ENCODE measurements at places on chromosomes 5 and 9.
A peak's percentile ranks its signal among the peaks of the same experiment; 100 is the strongest.

- peak; percentile 81 for DNase-seq
Observed at GRCh38 chr9:129549684-129550083, 71.2 kb downstream of the C9orf50 start.

DNA sequence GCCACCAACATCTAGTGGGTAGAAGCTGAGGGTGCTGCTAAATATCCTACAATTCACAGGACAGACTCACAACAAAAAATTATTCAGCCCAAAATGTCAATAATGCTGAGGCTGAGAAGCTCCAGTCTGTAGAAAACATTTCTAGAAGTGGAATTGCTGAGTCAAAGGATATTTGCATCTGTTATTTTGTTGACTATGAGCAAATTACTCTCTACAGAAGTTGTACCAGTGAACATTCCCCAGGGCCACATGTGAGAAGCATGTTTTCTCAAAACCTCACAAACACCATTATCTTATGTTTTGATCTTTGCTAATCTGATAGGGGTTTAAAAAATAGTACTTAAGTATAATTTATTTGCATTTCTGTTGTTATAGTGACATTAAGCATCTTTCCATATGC is 15.4 kb downstream of the ITK start:
- DNase-seq = no peak

DNA sequence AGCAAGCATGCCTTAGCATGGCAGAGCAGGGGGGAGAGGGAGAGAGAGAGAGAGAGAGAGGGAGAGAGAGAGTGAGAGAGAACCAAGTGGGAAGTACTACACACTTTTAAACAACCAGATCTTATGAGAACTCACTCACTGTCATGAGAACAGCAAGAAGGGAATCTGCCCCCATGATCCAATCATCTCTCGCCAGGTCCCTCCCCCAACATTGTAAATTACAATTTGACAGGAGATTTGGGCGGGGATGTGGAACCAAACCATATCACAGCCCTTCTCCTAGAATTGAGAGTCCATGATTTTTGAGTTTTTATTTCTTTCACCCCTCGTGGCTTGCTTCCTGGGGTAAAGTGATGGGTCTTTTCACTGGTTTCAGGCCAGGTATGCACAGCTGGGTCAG is 98.8 kb downstream of the DOCK2 start:
- no peak for DNase-seq

- no peak for DNase-seq
Observed at GRCh38 chr9:134212809-134213507, 48.6 kb upstream of the RNU6ATAC start.

- no peak for DNase-seq
Observed at GRCh38 chr5:88474574-88474973, 205.9 kb upstream of the TMEM161B start.

DNA sequence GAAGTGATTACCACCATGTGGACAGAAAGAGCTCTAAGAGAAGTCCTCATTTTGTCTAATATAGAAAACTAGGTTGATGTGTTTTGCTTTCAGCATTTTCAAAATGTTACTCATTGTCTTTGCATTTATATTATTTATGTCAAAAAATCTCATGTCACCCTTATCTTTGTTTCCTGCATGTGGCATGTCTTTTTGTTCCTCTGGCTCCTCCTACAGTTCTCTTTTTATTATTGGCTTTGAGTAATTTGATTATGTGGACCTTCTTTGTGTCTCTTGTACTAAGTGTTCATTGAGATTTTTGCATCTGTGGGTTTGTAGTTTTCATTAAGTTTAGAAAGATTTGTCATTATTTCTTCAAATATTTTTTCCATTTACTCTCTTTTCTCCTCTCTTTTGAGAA is 58.8 kb downstream of the GNG10 start:
- no peak for DNase-seq

DNA sequence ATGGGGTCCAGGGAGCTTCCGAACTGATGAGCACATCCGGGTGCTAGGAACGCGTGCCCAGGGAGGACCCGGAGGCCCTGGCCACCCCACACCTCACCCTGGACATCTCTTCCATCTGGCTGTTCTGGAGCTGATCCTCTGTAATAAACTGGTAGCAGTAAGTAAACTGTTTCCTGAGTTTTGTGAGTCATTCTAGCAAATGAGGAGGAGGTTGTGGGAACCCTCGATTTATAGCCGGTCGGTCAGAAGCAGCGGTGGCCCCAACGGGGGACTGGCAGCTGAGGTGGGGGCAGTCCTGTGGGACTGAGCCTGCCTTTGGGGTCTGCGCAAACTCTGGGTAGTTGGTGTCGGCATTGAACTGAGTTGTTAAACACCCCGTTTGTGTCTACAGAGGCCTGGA is 15.4 kb upstream of the UBAC1 start:
- no peak for DNase-seq

GRCh38 chr5:6333182-6333905 is 45.0 kb downstream of the MED10 start:
- DNase-seq = no peak

DNA sequence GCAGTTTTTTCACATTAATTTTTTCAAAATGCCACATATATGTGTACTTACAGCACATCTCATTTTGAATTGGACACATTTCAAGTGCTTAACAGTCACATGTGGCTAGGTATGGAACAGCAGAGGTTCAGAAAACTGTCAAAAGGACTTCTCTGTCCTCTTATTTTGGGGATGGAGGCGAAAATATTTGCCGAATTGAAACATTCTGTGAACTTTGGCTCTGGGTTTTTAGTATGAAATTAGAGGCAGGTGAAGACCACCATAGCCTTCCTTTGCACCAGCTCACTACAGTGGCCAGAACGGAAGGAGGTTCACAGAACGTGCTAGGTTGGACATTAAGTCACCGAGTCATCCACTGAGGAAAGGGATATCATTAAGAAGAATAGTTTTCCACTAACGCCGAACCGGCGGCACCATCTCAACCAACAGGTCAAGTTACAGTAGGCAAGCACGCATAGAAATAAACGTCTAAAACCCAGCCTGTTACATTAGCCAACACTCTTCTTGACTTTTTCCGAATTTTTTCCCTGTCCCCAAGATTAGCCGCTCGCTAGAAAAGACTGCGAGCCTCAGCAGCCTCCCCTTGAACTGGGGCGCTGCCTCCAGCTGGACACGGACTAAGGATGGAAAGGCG is 1.8 kb upstream of the TLE4 start:
- no peak for DNase-seq

GRCh38 chr9:86563350-86563749 is 209.1 kb upstream of the TUT7 start:
- no peak for DNase-seq

GRCh38 chr5:12237837-12238575 is 333.8 kb upstream of the CTNND2 start:
- DNase-seq = no peak

DNA sequence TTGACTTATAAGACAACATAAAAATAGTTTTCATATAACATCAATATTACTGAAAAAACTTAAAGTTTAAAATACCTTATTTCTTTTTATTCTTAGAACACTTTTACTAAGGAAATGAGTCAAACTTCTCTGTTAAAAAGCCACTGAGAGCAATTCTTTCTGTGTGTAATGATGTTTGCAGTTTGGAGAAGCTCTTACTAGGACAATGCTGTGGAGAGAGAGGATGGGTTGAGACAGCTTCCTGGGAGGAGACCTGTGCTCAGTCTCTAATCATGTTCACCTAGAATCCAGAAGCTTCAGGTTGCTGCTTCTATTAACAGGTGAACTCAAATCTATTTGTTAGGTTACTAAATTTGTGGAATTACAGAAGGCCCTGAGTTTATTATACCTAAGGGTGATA is 198.5 kb downstream of the DNAH5 start:
- no peak for DNase-seq

- no peak for DNase-seq
Observed at GRCh38 chr5:133365738-133366137, 246.6 kb downstream of the FSTL4 start.

GRCh38 chr9:84145780-84146179 is 165.2 kb downstream of the RMI1 start:
- DNase-seq = no peak

- no peak for DNase-seq
Observed at GRCh38 chr5:179337796-179338676, 7.2 kb downstream of the ADAMTS2 start.

DNA sequence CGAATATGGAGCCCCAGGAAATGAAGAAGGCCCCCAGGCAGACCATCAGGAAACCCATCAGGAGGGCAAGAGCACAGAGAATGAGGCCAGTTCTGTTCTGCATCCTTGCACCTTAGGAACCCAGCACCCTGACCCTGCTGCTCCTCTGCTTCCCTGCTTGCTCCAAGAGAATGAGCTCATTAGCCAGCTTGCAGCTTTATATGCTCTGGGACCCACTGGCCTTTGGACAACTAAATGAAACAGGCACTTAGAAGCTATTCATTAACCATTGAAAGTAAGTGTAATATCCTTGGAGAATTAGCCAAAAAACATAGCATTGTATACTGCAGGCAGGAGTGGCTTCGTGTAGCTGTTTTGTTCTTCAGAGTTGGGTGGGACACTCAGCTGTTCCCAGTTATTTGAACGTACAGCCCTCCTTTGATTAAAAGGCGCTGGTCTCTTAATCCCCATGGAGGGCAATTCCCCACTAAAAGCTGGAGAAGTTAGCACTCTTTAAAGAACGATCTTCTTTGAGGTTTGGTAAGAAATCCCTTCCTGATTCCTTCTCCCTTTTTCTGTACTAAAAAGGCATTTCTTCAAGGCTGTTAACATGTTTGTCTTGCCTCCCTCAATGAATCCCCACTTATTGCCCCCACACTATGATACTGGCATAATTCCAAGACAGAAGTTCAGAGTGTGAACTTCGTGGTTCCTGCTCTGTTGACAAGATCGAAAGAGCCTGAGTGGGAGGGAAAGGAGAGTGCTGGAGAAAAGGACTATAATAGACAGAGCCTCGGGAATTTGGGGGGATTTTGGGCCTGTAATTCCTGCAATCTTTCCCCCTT is at the start of gene TMEM252:
Gene TMEM252 (minus strand): TSS at position 172 of the 824 bp plus-strand sequence. CDS start 69 bp downstream, at position 103.
- DNase-seq = no peak

- DNase-seq = no peak
Observed at GRCh38 chr5:15864536-15865215, 314.9 kb downstream of the MARCHF11 start.

DNA sequence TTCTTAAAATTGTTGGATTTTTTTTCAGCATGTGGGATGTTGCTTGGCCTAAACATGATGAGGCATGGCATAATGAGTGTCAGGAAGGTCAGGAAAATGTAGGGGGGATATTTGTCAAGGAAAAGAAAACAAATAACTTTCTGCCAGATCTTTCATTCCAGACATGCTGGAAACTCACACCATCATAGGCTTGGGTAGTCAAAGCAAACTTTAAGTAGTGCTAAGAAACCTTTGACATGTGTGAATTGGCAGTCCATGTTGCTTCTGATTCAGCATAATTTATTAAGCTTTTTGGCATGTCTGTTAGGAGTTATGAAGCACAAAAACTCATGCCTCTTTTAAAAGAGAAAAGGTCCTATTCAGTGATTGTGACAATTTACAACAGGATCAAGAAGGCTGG is 61.3 kb upstream of the MTAP start:
- no peak for DNase-seq

DNA sequence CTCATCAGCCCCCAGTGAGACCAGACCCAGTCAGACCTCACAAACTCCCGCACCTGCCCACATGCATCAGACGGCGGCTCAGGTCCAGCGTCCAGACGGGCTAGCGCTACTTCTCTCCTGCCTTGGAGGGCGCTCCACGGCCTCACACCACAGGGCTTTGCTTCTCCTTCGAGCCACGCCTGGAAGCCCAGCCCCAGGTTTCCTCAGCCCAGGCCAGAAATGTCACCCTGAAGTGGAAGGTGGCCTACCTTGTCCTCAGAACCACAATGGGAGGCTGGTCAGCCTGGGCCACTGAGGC is 2.8 kb downstream of the NACC2 start:
- no peak for DNase-seq

- no peak for DNase-seq
Observed at GRCh38 chr5:153565822-153566221, 75.4 kb downstream of the GRIA1 start.

- DNase-seq = peak; percentile 83
Observed at GRCh38 chr9:38388283-38389223, 3.9 kb upstream of the ALDH1B1 start.

GRCh38 chr9:137750566-137750965 is 127.0 kb upstream of the CACNA1B start:
- no peak for DNase-seq

DNA sequence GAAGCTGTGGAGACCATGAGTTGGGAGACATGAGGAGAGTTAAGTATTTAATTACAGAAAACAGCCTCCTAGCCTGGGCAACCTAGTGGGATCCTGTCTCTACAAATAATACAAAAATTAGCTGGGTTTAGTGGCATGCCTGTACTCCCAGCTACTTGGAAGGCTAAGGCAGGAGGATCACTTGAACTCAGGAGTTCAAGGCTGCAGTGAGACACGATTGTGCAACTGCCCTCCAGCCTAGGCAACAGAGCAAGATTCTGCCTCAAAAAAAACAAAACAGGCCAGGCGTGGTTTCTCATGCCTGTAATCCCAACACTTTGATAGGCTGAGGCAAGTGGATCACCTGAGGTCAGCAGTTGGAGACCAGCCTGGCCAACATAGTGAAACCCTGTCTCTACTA is 52.6 kb downstream of the AQP7 start:
- DNase-seq = no peak

- DNase-seq = no peak
Observed at GRCh38 chr9:131800843-131801242, 61.0 kb upstream of the RAPGEF1 start.

GRCh38 chr5:5881294-5881693 is 458.8 kb downstream of the ICE1 start:
- DNase-seq = no peak

GRCh38 chr9:96867079-96867804 is 12.9 kb upstream of the ZNF782 start:
- DNase-seq = no peak

DNA sequence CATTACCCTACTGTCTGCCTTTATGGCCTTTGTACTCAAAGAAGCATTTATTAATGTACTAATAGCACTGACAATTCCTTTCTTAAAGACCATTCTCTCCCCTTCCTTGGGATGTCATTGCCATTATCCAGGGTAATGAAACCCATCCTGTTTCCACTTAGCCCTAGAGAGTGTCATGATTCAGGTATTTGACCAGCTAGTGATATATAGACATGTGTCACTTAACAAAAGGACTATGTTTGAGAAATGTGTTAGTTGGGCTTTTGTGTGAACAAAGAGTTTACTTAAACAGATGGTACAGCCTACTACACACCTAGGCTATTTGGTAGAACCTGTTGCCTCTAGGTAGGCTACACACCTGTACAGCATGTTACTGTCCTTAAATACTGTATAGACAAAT is 2.0 kb downstream of the ATP6V0E1 start:
- DNase-seq = no peak

All from tibial artery (tissue), 4 donors.